ENCODE measurements at places on chromosomes 12 and 14.

DNA sequence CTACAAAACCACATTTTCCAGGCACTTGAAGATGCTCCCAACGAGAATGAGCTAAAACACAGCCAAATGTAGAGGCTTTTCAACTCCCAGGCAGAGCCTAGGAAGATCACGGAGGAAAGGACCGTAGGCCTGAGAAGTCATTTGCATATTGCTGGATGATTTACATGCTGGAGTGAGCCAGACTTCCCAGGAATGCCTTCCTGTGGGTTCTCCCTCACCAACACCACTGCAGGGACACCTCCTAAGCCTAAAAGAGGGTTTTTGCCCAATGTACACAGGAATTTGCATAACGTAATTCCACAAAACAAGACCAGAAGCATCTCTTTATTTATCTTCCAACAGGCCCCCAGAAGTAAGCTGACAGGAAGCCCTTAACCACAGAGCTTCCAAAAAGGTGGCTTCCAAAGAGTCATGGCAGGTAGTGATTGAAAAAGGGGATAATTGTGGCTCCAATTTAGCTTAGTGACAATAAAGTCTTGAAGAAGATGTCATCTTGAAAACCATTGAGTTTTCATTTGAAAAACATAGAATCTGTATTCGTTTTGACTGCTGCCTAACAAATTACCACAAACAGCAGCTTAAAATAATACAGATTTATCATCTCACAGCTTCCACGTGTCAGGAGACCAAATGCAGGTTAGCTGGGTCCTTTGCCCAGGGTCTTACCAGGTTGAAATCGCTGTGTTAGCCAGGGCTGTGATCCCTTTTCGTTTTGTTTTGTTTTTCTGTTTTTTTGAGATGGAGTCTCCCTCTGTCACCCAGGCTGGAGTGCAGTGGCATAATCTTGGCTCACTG lies 116.2 kb downstream of the EGLN3 start:
- no peak for DNase-seq

DNA sequence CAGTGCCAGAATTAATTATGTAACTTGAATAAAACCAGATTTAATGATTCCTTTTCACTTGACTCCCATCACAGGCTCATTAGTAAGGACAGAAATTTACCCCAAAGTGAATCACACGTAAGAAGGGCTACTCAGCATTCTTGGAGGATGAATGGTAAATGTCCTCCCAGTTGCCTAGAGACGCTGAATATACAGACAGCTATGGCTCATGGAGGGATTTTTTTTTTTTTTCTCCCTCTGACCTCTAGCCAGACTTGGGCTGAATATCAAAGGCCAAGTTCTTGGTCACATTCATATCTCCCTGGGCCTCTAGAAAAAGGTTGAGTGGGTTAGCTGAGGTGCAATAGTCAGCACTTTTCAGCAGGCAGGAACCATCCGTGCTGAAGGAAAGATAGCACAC lies 77.5 kb downstream of the PHLDA1 start:
- no peak for DNase-seq

DNA sequence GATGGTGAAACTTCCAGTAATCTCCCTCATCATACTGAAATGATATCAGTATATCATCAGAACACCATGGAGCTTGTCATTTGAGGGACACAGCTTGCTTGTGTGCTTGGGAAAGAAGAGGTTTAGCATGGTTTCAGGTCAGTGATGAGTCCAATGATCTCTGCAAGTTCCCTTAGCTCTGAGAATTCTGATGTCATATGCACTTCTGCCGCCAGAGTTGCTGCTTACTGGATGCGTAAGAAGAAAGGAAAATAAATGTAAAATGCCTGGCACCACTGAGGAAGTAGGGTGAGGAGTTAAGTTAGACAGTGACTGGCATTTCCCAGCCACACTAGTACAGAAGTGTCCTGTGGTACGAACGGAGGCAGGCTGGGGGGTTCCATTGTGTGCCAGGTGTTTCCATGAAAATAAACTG lies 22.6 kb downstream of the PRKCH start:
- no peak for DNase-seq

GRCh38 chr12:131506426-131506825 lies 204.5 kb upstream of the SFSWAP start:
- no peak for DNase-seq

- DNase-seq: peak; percentile 69
Measured at GRCh38 chr12:25695574-25695973, 142.5 kb upstream of the LMNTD1 start.

DNA sequence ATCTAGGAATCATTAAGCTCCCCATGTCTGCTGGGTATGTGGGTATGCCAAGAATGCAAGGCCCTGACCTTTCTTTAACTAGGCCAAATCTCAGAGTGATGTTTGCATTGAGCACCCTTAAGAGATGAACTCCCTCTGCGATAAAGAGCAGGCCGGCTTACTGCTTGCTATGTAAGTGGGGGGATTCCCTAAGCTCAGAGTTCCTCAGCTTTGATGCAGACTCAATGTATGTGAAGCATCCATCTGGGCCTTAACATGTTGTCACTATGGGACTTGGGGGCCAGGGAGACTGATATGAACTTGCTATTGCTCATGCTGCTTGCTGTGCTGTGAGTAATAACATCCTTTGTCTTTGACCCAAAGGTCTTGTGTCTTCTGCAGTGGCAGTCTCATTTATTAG lies 149.7 kb downstream of the C12orf75 start:
- DNase-seq: no peak

GRCh38 chr12:19021646-19022045 lies 107.9 kb upstream of the PLEKHA5 start:
- no peak for DNase-seq

DNA sequence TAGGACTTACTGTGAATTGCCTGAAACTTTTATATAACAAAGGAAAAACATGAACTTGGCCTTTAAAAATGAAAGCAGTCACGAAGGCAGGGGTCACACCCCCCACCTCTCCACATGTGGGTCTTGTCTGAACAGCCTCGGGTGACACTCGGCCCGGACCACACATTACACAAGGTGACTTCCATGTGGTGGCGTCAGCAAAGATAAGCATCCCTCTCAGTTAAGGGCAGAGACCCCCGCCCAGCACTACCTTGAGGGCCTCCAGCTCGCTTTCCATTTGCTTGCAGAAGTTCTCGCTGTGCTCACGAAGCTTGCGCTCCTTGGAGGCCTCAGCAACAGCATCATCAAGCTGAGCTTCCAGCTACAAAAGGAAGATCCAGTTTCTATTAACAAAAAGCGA lies 47.4 kb downstream of the AMN start:
- no peak for DNase-seq

- no peak for DNase-seq
Measured at GRCh38 chr12:108526482-108527165, 11.5 kb downstream of the FICD start.

- no peak for DNase-seq
Measured at GRCh38 chr12:49843411-49843810, 505 bp upstream of the BCDIN3D start.

GRCh38 chr14:101622251-101623076 lies 61.2 kb downstream of the DIO3 start:
- DNase-seq: no peak

GRCh38 chr14:32491416-32492016 lies 162.4 kb downstream of the AKAP6 start:
- no peak for DNase-seq

DNA sequence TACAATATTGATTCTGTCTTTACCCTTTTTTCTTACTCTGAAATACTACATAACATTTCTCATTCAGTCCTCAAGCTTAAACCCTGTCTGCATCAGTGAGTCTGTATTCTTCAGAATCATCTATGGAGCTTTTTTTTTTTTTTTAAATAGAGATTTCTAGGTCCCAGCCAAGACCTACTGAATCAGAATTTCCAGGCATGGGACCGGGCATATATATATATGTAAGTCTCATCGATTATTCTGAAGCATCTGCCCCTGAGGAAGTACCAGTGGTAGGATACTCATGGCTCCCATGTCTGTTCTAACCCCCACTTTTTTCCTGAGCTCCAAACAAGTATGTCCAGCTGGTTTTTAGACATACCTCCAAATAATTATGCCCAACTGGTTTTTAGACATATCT lies 6.1 kb downstream of the DDX47 start:
- DNase-seq: no peak

- no peak for DNase-seq
Measured at GRCh38 chr14:68770553-68771286, 22.1 kb downstream of the ZFP36L1 start.

GRCh38 chr12:12561371-12562015 lies 1.2 kb downstream of the DUSP16 start:
- DNase-seq: no peak

GRCh38 chr12:86551146-86551571 lies 295.0 kb upstream of the MGAT4C start:
- no peak for DNase-seq

- no peak for DNase-seq
Measured at GRCh38 chr12:72273851-72274351, 1.7 kb downstream of the TRHDE start.

GRCh38 chr12:47014474-47014873 lies 64.9 kb upstream of the PCED1B start:
- DNase-seq: no peak

- no peak for DNase-seq
Measured at GRCh38 chr14:102903889-102904512, 18.5 kb upstream of the AMN start.

DNA sequence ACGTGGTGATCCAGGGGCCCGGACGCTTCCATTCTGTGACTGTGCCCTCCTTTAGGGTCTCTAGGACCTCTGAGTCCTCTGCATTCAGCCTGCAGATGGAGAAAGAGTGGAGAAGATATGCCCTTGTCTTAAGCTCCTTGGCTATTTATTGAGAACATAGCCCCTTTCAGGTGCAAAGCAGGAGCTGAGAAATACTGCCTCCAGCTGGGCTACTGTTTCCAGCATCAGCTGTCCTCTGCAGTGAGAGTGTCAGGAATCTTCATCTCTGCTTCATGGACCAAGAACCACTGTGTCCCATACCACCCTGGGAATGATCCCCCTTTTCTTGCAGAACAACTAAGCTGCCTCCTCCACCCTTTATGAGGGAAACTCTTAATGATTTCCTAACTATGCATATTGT lies 47.8 kb upstream of the CEP83 start:
- no peak for DNase-seq

DNA sequence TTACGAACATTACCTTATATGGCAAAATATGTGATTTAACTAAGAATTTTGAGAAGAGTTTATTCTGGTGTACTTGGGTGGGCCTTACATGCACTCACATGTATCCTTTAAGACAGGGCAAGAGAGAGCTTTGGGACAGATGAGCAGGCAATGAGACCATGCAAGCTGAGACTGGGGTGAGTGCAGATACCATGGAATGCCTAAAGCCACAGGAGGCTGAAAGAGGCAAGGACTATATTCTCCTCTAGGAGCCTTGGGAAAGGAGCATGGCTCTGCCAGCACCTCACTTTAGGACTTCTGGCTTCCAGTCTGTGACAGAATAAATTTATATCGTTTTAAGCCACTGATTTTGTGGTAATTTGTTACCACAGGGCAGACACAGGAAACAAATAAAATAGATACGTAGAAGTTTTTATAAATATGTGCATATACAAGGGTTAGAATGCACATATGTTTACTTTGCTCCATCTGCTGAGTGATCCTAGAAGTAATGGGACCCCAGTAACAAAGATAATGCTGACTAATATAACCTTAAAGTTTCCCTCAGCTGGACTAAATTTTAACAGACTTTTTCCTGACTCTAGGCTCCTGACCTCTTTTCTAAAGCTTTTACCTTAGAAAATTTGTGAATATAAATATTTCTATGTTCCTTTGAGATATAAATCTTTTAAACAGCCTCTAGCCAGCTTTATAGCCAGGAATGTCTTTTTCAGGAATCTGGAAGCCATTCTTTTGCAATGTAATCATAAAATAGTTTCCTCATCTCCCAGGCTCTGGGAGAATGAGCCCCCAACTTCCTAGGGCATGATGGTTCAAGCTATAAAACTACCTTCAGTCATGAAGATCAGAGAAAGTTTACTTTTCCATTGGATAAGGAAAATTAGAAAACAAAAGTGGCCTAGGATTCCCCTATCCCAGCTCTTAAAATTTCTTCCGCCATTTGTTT lies 216.8 kb downstream of the PPFIA2 start:
- DNase-seq: no peak

- DNase-seq: no peak
Measured at GRCh38 chr12:93657071-93657470, 20.1 kb upstream of the CRADD start.

GRCh38 chr14:64604001-64604400 lies 54.2 kb downstream of the PPP1R36 start:
- no peak for DNase-seq

- no peak for DNase-seq
Measured at GRCh38 chr12:18416412-18416811, 155.1 kb downstream of the PIK3C2G start.

DNA sequence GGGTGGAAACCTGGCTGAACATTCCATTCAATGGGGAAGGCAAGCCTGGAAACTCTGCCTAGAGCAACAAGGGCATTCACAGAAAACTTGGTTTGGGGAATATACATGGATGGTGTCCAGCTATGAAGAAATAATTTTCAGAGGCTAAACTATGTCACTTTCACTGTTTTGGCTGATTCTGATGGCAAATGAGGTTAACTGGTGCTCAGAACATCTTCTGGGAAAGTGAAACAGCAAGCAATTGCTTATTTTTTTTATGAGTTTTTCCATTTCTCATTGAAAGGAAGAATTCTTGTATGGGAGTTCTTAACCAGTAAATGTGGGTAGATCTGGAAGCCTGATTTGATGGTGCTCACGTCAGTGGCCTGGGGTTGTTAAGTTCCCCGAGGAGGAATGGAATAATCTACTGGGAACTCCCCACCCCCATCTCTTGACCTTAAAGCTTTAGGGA lies 132.8 kb upstream of the BTG1 start:
- DNase-seq: no peak

- DNase-seq: no peak
Measured at GRCh38 chr12:91562476-91562875, 379.9 kb upstream of the DCN start.

- no peak for DNase-seq
Measured at GRCh38 chr12:42789808-42790760, 200.5 kb upstream of the PRICKLE1 start.

GRCh38 chr12:90499795-90500194 lies 455.2 kb downstream of the CCER1 start:
- DNase-seq: no peak

DNA sequence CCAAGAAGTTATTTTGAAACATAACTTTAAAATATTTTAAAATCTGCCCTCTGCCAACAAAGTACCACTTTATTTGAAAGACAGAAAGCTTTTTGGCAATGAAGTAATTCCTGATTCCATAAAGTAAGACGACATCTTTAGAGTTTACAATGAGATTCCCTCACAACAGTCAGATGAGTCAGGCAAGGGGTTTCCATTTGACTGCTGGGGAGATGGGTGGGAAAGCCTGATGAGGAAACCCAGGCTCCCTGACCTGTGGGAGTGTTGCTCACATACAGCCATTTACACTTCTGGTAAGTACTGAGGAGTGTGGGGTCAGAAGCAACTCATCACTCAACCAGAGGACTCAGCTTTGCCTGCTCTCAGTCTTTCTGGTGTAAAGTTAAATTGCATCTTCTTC lies 10.2 kb downstream of the KITLG start:
- DNase-seq: no peak

- DNase-seq: no peak
Measured at GRCh38 chr12:3328081-3328480, 162.9 kb upstream of the PRMT8 start.

Data from urinary bladder (tissue), 4 donors.